Activated CD4-positive, alpha-beta T cell treated with anti-CD3 and anti-CD28 coated beads for 36 hours (primary cell): ENCODE measurements at places on chromosomes 4 and X. TPM values are rescaled to one million over a fixed set of nuclear protein-coding genes. Genes with fewer than 3 reads are reported as not detected.

- DNase-seq, result no peak
Observed at GRCh38 chrX:18272222-18272621, 51.5 kb upstream of the BEND2 start.

- no peak for DNase-seq
Observed at GRCh38 chrX:3563451-3563850, 150.0 kb downstream of the PRKX start.

DNA sequence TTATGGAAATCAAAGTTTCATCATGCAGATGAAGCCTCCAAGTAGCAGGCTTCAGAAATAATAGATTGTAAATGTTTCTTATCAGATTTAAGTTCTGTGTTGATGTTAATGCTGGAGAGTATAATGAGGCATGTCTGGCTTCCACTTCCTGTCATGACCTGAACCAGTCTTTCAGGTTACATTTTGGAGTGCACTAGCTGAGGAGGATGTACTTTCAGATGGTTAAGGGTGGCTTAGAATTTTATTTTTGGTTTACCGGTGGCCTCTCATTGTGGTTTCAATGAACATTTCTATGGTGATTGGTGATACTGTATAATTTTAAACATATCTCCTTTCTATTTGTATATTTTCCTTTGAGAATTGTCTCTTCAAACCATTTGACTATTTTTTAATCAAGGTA is 890.4 kb downstream of the SH3BGRL start:
- DNase-seq, result no peak

Gene UGT2B11
- total RNA-seq, result not detected

Gene ELOVL6
- 10.2 TPM for total RNA-seq

Gene FRMPD3
- not detected for total RNA-seq

- no peak for DNase-seq
Observed at GRCh38 chr4:29908276-29908675, 811.9 kb upstream of the PCDH7 start.

DNA sequence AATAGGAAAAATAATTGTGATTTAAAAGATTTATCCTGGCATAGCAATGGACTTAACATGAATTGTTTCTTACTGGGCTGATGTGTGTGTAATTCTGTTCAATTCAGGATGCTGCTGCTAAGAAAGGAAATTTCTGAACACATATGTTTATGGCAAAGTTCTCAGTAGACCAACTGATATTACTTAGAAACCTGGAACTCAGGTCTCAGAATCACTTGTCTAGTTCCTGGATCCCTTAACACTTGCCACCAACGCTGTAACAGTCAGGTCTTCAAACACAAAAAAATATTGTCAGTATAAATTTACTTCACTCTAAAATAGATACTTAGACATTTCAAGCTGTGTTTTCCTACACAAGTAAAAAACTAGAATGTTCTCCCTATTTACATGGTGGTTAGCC is 5.5 kb downstream of the CASP3 start:
- no peak for DNase-seq

Gene CYBB
- not detected for total RNA-seq

GRCh38 chr4:40144716-40145115 is 52.1 kb upstream of the RHOH start:
- DNase-seq, result no peak

Gene HPGD
- 2.5 TPM for total RNA-seq

GRCh38 chr4:7901311-7901885 is 38.3 kb downstream of the AFAP1 start:
- DNase-seq, result no peak

Gene SULT1B1
- total RNA-seq, result 2.8 TPM
